ENCODE measurements at places on chromosomes 5 and 9. TPM values are rescaled to one million over a fixed set of nuclear protein-coding genes. Genes with fewer than 3 reads are reported as not detected.

Gene SPATA31A5
- not detected for total RNA-seq

Gene GPR150
- 0.97 TPM for total RNA-seq

Gene RNF208
- total RNA-seq: 0.93 TPM

Gene PCDHGA12
- total RNA-seq: 0.75 TPM

Gene OGN
- total RNA-seq: not detected

Gene PCDHA3
- total RNA-seq: not detected

Gene EIF4E1B
- total RNA-seq: not detected

Gene SLC22A4
- 0.27 TPM for total RNA-seq

Gene PSAT1
- 1.1 TPM for total RNA-seq

Gene IL7R
- total RNA-seq: 22.0 TPM

Gene OR1Q1
- total RNA-seq: not detected

Gene NTNG2
- 23.4 TPM for total RNA-seq

Gene FREM1
- total RNA-seq: not detected

Gene MCIDAS
- not detected for total RNA-seq

Gene IL5
- total RNA-seq: not detected

Gene NIPAL4
- total RNA-seq: 0.39 TPM

Gene CEL
- 0.18 TPM for total RNA-seq

Gene UGT3A2
- not detected for total RNA-seq

Gene PAEP
- not detected for total RNA-seq

Gene LRRC70
- total RNA-seq: 29.5 TPM

Gene IL9
- not detected for total RNA-seq

Gene TAF1L
- 0.05 TPM for total RNA-seq

Gene LCN2
- 0.82 TPM for total RNA-seq

Gene SUSD3
- 2.1 TPM for total RNA-seq

Gene SYNPO
- 0.16 TPM for total RNA-seq

Gene CTXN3
- not detected for total RNA-seq

Gene TEX48
- not detected for total RNA-seq

Gene MEIKIN
- not detected for total RNA-seq

Gene MYMK
- not detected for total RNA-seq

Gene RAPGEF6
- total RNA-seq: 42.1 TPM

Gene CDKN2B
- total RNA-seq: 0.30 TPM

Gene HEMGN
- 0.75 TPM for total RNA-seq

Gene SLCO6A1
- not detected for total RNA-seq

Gene TMEFF1
- not detected for total RNA-seq

Gene HMHB1
- not detected for total RNA-seq

Gene NOTCH1
- 126 TPM for total RNA-seq

Gene MCC
- 0.68 TPM for total RNA-seq

Gene SLC6A3
- total RNA-seq: not detected

Measured in natural killer cell (primary cell).